ENCODE measurements at places on chromosomes 6 and 20. TPM values are rescaled to one million over a fixed set of nuclear protein-coding genes. Genes with fewer than 3 reads are reported as not detected.

The SYNGAP1 gene
- total RNA-seq, result 32.6 TPM

The XKR7 gene
- total RNA-seq, result 0.05 TPM

- no peak for DNase-seq
These were observed 29.3 kb downstream of the ADGRG6 start for GRCh38 chr6:142331075-142331551.

- DNase-seq, result no peak
These were observed 469.8 kb upstream of the SOX4 start for GRCh38 chr6:21123507-21124436.

DNA sequence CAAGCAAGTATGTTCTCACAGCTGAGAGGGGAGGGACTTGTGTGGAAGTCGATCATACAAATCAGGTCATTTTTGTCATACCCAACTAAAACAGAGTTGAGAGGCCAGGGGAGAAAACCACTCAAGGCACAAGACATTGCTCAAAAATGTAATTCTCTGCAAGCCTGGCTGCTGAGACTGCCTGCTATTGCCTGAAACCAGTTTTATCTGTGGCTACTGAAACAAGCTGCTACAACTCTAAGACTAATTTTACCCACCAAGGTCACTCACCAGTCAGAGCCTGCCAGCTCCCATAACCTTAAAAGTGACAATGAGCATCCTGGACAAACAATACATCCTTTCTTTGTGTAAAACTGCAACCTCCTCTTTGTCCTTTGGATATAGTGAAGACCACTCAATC, 54.1 kb upstream of the CST7 start:
- DNase-seq, result no peak

GRCh38 chr6:71079677-71080076, 122.8 kb upstream of the B3GAT2 start:
- no peak for DNase-seq

GRCh38 chr6:162421004-162421403, 306.6 kb downstream of the PRKN start:
- no peak for DNase-seq
